Endodermal cell (in vitro differentiated cells): ENCODE measurements at places on chromosomes 13 and 19. TPM values are rescaled to one million over a fixed set of nuclear protein-coding genes. Genes with fewer than 3 reads are reported as not detected.
A peak's percentile ranks its signal among the peaks of the same experiment; 100 is the strongest.

DNA sequence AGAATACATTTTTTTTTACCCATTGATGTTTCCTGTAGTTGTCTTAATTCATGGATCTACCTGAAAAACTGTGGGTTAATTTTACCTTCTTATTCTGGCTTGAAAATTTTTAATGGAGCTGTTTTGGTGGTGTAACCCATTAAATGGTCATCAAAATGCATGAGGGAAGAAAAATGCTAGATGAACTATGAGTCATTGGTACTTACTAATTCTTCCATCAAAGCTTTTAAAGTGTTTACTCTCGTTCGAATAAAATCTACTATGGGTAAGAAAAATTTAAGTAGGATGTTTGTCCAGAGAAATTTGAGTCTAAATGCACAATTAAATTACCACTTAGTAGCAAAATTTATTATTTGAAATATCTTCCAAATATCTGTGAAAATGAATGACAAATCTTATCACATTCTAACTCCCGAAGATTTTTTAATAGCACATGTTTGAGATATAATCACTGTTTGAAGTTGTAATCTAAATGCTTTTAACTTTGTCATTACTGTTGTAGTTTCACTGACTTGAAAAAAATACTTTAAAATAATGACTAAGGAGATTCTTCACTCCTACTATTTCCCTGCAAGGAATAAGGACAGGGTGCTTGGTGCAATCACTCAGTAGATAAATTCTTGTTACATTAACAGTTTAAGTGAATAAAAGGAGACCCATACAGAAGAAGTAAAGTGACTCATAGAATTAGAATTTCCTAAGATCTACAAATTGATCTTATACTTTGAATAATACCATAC, 437.7 kb downstream of the IRS2 start:
- no peak for DNase-seq

TMEM86B gene
- 2.4 to 3.3 TPM (median 2.9 TPM) in 3 replicates for total RNA-seq

GRCh38 chr13:85286081-85286480, 513.1 kb downstream of the SLITRK6 start:
- DNase-seq, result no peak

GRCh38 chr19:4983346-4984105, 14.6 kb downstream of the KDM4B start:
- DNase-seq, result no peak

DNA sequence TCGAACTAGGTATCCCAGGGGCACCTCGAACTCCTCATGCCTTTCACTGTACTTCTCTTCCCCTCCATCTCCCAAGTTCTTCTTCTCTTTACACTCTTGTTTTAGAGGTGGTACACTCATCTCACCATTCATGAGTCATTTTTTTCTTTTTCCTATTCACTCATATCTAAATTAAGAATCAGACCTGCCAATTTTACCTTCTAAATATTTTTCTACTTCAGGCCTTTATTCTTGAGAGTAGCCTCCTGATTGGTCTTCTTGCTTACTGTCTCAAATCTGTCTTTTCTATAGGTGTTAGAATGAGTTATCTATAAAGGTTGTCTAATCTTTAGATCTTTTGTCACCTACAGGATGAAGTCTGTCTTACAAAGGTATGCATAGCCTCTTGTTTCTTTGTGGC, 20.7 kb downstream of the TDRD3 start:
- DNase-seq, result no peak

ONECUT3 gene
- total RNA-seq, result 0.04 TPM in 1 of 2 replicates, not detected in the other

GRCh38 chr19:5048091-5048726, 79.3 kb downstream of the KDM4B start:
- DNase-seq, result peak; percentile 95

WTIP gene
- total RNA-seq, result 33.0 to 45.4 TPM (median 43.9 TPM) in 3 replicates

DNA sequence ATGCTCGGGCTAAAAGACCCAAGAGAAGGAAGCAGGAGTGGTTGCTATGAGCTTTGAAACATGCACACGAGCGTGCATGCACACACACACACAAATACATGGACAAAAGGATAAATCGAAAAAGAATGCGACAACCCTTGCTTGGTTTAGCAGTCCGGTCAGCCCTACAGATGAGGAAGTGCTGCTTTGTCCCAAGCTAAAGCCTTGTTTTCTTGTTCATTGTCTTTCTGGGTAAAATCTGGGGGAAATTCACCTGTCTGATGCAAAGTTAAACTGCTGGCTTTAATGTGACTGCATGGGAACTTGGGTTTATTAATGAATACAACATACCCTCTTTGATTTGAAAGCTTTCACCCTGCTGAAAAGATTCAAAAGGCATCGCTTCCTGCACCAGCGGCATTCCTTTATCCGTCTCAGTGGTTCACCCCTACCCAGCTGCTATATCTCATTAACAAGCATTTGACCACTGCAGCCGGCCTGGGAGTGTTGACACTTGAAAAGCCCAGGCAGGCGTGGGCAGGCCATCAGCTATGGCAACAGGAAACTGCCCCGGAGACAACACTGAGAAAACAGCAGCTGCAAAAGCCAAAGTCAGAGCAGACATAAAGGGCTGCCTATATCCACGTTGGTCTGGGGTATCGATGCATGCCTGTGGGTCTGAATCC, 301.7 kb downstream of the NDFIP2 start:
- DNase-seq, result peak; percentile 92

- peak; percentile 93 for DNase-seq
These were observed 1.0 kb upstream of the SLC7A10 start for GRCh38 chr19:33226550-33227241.

GRCh38 chr19:17183858-17184321, 31.3 kb upstream of the USE1 start:
- no peak for DNase-seq

GRCh38 chr13:35157143-35157755, 215.2 kb downstream of the NBEA start:
- peak; percentile 57 for DNase-seq

CEACAM16 gene
- total RNA-seq, result not detected in 2 replicates

C1QTNF9B gene
- total RNA-seq, result not detected in 3 replicates

- DNase-seq, result no peak
These were observed 66.6 kb downstream of the CHST8 start for GRCh38 chr19:33688171-33688992.

DNA sequence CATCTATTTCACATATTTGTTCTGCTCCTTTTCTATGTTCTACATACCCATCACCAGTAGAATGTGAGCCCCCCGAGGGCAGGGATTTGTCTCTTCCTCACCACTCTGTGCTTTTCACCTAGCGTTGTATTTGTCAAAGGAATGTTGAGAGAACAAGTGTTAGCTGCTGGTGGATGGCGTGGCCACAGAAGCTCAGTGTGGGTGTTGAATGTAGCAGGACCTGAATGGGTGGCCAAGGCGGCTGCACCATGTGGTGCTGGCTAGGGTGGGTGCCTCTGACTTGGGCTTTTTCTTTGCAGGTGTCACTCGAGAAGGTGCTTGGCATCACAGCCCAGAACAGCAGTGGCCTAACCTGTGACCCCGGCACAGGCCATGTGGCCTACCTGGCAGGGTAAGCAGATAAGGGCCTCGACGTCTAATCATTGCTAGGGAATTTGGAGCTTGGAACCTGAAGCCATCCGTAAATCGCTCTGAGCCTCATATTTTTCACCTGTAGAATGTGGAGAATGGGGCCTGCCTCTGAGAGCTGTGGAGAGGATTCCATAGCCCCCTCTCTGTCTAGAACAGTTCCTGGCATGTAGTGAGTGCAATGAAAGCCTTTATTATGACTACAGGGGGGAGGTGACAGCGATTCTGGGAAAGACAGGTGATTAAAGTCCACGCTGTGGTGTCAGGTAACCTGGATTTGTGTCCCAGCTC, 3.9 kb downstream of the WDR62 start:
- DNase-seq, result no peak

GRCh38 chr13:25776722-25777121, 275.1 kb downstream of the SHISA2 start:
- no peak for DNase-seq
